Tibial nerve (tissue), 4 donors: ENCODE measurements at places on chromosomes 5 and 9. TPM values are rescaled to one million over a fixed set of nuclear protein-coding genes. Genes with fewer than 3 reads are reported as not detected.

- no peak for DNase-seq
These were observed 36.2 kb upstream of the SLC6A3 start for GRCh38 chr5:1481266-1481958.

GRCh38 chr9:126208216-126208758 lies 118.3 kb upstream of the MVB12B start:
- no peak for DNase-seq

The CDH10 gene
- total RNA-seq, result not detected

DNA sequence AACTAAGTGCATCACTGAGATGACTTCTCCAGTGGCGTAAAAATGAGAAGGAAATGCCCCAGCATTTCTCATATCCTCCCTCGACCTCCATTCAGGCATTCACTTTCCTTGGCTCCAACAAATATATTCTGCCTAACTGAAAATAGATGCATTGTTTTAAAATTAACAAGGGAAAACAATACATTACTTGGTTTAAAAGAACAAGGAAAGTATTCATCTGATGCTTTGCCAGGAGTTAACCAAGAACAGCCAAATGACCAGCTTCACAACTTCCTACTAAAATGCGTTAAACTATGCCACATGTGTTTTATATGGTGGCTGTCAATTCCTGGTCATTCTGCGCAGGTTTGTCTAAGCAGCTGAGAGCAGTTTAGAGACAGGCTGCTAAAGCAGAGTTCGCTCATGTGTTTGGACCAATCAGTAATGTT lies 121.4 kb downstream of the GNAQ start:
- DNase-seq, result no peak

DNA sequence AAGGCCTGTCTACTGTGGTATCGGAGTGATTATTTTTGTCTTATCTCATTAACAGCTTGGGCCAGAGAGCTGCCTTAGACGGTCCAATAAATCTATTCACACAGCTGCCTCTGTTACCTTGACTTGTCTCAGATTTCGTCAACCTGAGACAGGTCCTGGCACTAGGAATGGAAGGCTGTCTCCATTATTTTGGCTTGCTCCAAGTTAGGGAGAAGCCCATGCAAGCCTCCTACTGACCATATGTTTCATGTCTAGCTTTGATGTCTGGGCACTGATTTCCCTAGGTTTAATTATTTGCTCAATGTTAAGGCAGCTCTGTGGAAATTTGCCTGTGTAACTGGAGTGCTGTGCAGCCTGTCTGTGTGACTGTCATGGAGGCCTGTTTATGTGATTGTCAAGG lies 12.4 kb upstream of the RALGPS1 start:
- no peak for DNase-seq

GRCh38 chr5:7395947-7396712 lies at the start of gene ADCY2:
TSS of gene ADCY2 (plus strand) at chr5:7396138. CDS start at chr5:7396297, 159 bp downstream.
- DNase-seq, result no peak

The FOXD4L4 gene
- 0.60 TPM for total RNA-seq

The OMD gene
- 62.8 TPM for total RNA-seq

- DNase-seq, result no peak
These were observed 162.4 kb upstream of the TUT7 start for GRCh38 chr9:86516564-86516963.
